Hindlimb muscle (tissue), 1 donor: ENCODE measurements at places on chromosomes 6 and 20. TPM values are rescaled to one million over a fixed set of nuclear protein-coding genes. Genes with fewer than 3 reads are reported as not detected.

The BMP6 gene
- 1.1 TPM for polyA plus RNA-seq

The ECT2L gene
- polyA plus RNA-seq: 0.17 TPM

The ZBTB24 gene
- 4.9 TPM for polyA plus RNA-seq

The DLL1 gene
- polyA plus RNA-seq: 21.0 TPM

The SNX21 gene
- 34.7 TPM for polyA plus RNA-seq

The PTK6 gene
- polyA plus RNA-seq: 0.41 TPM

The HLA-DMA gene
- polyA plus RNA-seq: 9.5 TPM

The LAMA2 gene
- 130 TPM for polyA plus RNA-seq

The TRIM31 gene
- not detected for polyA plus RNA-seq

The DYNLT2 gene
- 2.2 TPM for polyA plus RNA-seq

The CST4 gene
- not detected for polyA plus RNA-seq

The HEY2 gene
- polyA plus RNA-seq: 10.9 TPM

The ID4 gene
- polyA plus RNA-seq: 3.2 TPM

The CYP24A1 gene
- polyA plus RNA-seq: 0.88 TPM

The HSD17B8 gene
- polyA plus RNA-seq: 11.5 TPM

The POU3F2 gene
- 0.05 TPM for polyA plus RNA-seq

The SLC17A2 gene
- not detected for polyA plus RNA-seq

The GPX5 gene
- polyA plus RNA-seq: not detected

The MEI4 gene
- polyA plus RNA-seq: not detected

The EPPIN gene
- polyA plus RNA-seq: 0.12 TPM

The WFDC12 gene
- not detected for polyA plus RNA-seq

The C2 gene
- polyA plus RNA-seq: 11.1 TPM

The C20orf202 gene
- polyA plus RNA-seq: 0.36 TPM

The GMPR gene
- 55.0 TPM for polyA plus RNA-seq

The B3GALT4 gene
- polyA plus RNA-seq: 2.2 TPM

The TRIM10 gene
- polyA plus RNA-seq: 0.86 TPM

The TREML1 gene
- polyA plus RNA-seq: 0.39 TPM

The DEF6 gene
- polyA plus RNA-seq: 4.5 TPM

The RSPO3 gene
- polyA plus RNA-seq: 12.7 TPM

The TCF19 gene
- polyA plus RNA-seq: 10.0 TPM

The FAM209B gene
- polyA plus RNA-seq: not detected

The GATA5 gene
- 0.08 TPM for polyA plus RNA-seq

The EZR gene
- 31.2 TPM for polyA plus RNA-seq

The PAX1 gene
- polyA plus RNA-seq: 0.97 TPM

The HIVEP1 gene
- 21.2 TPM for polyA plus RNA-seq

The GABBR1 gene
- polyA plus RNA-seq: 31.1 TPM

The EXOC2 gene
- polyA plus RNA-seq: 22.3 TPM

The MCCD1 gene
- not detected for polyA plus RNA-seq

The SLC23A2 gene
- polyA plus RNA-seq: 11.4 TPM

The ID1 gene
- 22.8 TPM for polyA plus RNA-seq

The ZNF831 gene
- 0.31 TPM for polyA plus RNA-seq

The TGM2 gene
- polyA plus RNA-seq: 14.9 TPM

The PRSS16 gene
- polyA plus RNA-seq: not detected

The LPA gene
- not detected for polyA plus RNA-seq
